ENCODE measurements at places on chromosomes 3 and 15. TPM values are rescaled to one million over a fixed set of nuclear protein-coding genes. Genes with fewer than 3 reads are reported as not detected.

DNA sequence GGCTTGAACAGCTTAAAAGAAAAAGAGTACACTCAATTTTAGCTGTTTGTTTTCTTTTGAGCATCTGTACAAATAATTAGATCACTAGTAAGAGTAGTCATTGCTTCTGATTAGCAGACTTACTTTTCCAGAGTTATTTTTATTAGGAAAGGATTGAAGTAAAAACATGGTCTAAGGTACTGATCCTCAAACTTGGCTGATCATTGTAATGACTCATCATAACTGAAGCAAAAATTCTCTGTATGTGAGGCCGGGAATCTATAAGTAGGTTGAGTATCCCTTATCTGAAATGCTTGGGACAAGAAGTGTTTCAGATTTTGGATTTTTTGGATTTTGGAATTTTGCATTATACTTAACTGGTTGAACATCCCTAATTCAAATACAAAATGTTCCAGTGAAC is 12.4 kb downstream of the NMD3 start:
- H3K4me3 ChIP-seq, result no peak overlapping the region
- no peaks in the 10 kb centered on the region for H3K27me3 ChIP-seq
- H3K36me3 ChIP-seq, result peaks cover 74% of the 10 kb centered on the region

PAQR5 gene
- 0.63 TPM for total RNA-seq

SLC9A9 gene
- total RNA-seq, result 4.9 TPM

- no peak overlapping the region for H3K4me3 ChIP-seq
- DNase-seq, result no peak
- no peaks in the 10 kb centered on the region for H3K27me3 ChIP-seq
- H3K36me3 ChIP-seq, result no peaks in the 10 kb centered on the region
- no peak overlapping the region for H3K27ac ChIP-seq
Measured at GRCh38 chr15:25508369-25509002, 69.7 kb upstream of the UBE3A start.

GRCh38 chr3:120683213-120683612 is 1.2 kb upstream of the HGD start:
- H3K4me3 ChIP-seq, result no peak overlapping the region
- no peaks in the 10 kb centered on the region for H3K27me3 ChIP-seq

DNA sequence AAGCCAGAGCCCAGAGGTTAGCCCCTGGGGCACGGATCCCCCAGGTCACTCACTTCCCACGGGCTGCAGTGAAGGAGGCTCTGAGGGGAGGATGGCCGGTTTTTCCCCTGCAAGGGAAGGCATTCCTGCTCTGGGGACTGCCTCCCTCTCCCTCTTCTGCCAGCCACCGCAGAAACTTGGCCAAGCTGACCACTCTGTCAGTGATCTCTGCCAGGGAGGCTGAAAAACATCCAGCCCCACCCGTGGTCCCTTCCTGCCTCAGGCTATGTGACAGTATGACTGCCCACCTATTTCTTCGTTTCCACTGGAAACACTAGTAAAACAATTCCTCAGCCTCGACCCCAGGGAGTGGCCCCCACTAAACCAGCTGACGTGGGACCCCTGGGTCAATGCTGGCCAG is 14.6 kb upstream of the FANCD2 start:
- DNase-seq, result no peak
- no peaks in the 10 kb centered on the region for H3K36me3 ChIP-seq
- peak overlapping the region; percentile 25 for H3K27ac ChIP-seq
- peaks cover 57% of the 10 kb centered on the region for H3K4me1 ChIP-seq
- H3K4me3 ChIP-seq, result peak overlapping the region; percentile 84

GRCh38 chr3:151867666-151868065 is 5.8 kb upstream of the SUCNR1 start:
- DNase-seq, result no peak
- no peak overlapping the region for H3K4me3 ChIP-seq
- no peaks in the 10 kb centered on the region for H3K27me3 ChIP-seq
- H3K4me1 ChIP-seq, result peaks cover 5% of the 10 kb centered on the region

GRCh38 chr3:110021659-110022058 is 684.3 kb upstream of the DPPA4 start:
- no peak for DNase-seq
- no peaks in the 10 kb centered on the region for H3K4me1 ChIP-seq
- H3K36me3 ChIP-seq, result no peaks in the 10 kb centered on the region
- no peak overlapping the region for H3K4me3 ChIP-seq
- no peak overlapping the region for H3K27ac ChIP-seq
- H3K27me3 ChIP-seq, result no peaks in the 10 kb centered on the region

WDR73 gene
- 14.7 TPM for total RNA-seq

DNA sequence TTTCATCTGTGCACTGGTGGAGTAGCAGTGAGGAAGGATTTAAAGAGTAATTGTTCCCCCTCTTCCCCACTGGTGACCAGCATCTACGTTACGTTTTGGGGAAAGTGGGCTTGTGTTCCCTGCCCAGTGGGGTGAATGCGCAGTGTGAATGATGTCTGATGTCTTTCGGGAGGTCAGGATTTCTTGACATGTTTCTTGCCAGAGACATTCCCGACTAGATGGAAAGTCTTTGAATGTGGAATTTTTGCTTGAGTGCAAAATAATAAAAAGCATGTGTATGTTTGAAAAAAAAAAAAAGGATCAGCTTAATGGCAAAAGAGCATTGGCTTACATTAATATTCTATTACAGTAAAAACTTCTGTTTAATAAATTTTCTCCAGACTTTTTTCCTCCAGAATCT is 632.2 kb downstream of the FOXP1 start:
- no peaks in the 10 kb centered on the region for H3K36me3 ChIP-seq
- H3K4me1 ChIP-seq, result peaks cover 19% of the 10 kb centered on the region
- H3K27ac ChIP-seq, result no peak overlapping the region

DNA sequence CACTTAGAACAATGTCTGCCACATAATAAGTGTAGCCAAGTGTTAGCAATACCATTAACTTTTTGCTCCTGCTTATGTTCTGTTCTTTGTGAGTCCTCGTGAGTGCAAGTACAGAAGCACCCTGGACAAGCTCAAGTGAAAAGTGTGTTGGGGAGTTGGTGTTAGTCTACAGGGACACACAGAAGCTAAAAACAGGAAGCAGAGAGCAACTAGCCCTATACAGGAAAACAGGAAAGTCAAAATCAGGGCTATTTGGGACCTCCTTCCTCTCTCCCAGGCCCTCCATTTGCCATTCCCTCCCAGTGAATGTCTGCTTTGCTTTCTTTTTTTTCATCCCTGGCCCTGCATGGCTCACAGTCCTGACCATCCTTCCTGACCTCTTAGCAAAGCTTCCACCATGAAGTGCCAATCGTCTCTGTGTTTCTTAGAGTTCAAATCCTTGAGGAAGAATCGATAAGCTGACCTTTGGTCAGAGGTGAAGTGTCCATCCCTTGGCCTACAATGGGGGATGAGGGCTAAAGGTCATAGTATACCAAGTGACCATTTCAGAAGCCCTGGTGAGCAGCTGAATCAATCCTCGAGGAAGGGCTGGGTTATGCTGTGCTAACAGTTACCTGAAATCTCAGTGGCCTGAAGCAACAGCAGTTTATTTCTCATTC is 328.2 kb downstream of the SHQ1 start:
- DNase-seq, result no peak
- H3K27me3 ChIP-seq, result no peaks in the 10 kb centered on the region
- no peaks in the 10 kb centered on the region for H3K36me3 ChIP-seq
- H3K4me3 ChIP-seq, result no peak overlapping the region
- no peak overlapping the region for H3K27ac ChIP-seq

- no peak overlapping the region for H3K4me3 ChIP-seq
- no peaks in the 10 kb centered on the region for H3K4me1 ChIP-seq
- no peaks in the 10 kb centered on the region for H3K36me3 ChIP-seq
- no peak for DNase-seq
- H3K27ac ChIP-seq, result no peak overlapping the region
- H3K27me3 ChIP-seq, result no peaks in the 10 kb centered on the region
Measured at GRCh38 chr3:17795711-17796110, 53.3 kb upstream of the TBC1D5 start.

DNA sequence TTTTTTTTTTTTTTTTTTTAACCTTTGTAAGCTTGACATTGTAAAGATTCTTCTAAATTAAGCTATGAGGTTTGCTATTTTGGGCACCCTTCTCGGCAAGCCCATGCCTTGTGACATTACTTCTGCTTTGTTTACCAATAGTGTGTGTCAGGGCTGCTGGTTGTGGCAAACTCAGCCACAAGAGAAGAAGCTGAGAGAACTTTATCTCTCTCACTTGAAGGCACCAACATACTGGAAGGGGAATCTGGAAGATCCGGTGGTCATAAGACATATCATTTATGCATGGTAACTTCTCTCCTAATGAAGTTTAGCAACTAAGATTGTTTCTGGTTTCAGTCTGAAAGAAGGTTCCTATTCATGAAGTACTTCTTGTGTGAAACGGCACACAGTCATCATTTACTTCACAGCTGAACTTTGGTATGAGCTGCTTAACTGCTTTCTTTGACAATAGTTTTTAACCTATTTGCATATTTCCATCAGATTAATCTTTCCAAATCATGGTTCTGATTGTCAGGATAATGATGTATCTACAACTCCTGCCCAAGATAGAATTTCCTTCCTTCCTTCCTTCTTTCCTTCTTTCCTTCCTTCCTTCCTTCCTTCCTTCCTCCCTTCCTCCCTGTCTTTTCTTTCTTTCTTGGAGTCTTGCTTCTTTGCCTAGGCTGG is 189.3 kb downstream of the NFKBIZ start:
- no peaks in the 10 kb centered on the region for H3K4me1 ChIP-seq
- no peaks in the 10 kb centered on the region for H3K36me3 ChIP-seq
- H3K4me3 ChIP-seq, result no peak overlapping the region

DNA sequence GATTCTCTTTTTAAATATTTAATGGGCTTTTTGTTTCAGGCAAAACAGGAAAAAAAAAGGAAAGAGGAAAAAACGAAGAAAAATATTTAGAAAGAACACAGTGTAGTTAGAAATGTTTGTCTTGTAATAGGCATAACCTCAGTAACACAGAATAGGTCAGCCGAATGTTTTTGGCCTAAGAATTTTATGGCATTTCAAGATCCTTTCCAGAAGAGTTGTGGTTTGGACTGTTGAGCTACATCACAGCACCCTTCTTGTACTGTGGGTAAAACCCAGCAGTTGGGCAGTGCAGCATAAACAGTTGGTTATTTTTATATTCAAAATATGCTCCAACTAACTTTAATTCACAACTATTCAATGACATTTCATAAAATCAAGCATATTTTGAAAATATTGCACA is 474.4 kb upstream of the AGTR1 start:
- no peak overlapping the region for H3K4me3 ChIP-seq
- no peak overlapping the region for H3K27ac ChIP-seq
- no peaks in the 10 kb centered on the region for H3K27me3 ChIP-seq
- no peak for DNase-seq

DNA sequence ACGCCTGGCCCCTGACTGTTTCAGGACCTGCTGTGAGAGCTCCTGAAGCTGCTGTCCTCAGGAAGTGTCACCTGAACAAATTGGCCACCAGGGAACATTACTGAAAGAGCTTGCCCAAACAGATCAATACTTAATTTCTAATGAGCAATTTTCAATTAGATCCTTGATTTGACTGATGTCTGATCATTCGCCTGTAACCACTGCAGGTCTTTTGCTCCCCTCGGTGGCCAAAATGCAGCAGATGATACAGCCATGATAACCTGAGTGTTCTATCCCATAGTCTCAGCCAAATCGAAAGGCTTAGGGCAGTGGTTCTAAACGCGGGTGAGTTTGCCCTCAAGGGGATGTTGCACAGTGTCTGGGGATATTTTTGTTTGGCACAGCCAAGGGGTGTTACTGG is 57.6 kb upstream of the MEX3B start:
- H3K4me3 ChIP-seq, result no peak overlapping the region
- no peaks in the 10 kb centered on the region for H3K36me3 ChIP-seq
- no peak for DNase-seq

CSTA gene
- total RNA-seq, result 0.74 TPM

DNA sequence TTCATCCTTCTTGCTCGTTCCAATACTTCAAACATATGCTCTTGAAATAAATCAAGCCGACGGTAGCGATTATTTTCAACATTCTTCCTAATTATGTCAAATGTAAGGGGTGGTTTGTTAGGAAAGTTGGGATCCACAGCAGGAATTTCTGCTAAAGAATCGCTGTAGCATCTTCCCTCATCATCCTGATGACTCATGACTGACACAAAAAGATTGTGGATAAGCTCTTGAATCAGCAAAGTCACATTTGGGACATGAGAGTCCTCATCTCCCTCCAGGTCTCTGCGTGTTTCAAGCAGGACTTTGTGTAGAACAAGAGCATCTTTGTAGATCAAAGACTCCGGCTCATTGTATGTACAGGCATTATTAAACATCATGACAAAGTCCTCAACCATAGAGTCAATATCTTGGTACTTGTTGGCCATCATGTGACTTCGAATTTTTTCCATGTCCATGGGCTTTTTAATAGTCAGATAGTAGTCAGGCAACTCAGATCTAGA is 73.0 kb downstream of the UQCC5 start:
- no peak for DNase-seq
- peaks cover 34% of the 10 kb centered on the region for H3K4me1 ChIP-seq
- no peak overlapping the region for H3K27ac ChIP-seq
- H3K36me3 ChIP-seq, result peaks cover 75% of the 10 kb centered on the region

RHOV gene
- total RNA-seq, result not detected

DNA sequence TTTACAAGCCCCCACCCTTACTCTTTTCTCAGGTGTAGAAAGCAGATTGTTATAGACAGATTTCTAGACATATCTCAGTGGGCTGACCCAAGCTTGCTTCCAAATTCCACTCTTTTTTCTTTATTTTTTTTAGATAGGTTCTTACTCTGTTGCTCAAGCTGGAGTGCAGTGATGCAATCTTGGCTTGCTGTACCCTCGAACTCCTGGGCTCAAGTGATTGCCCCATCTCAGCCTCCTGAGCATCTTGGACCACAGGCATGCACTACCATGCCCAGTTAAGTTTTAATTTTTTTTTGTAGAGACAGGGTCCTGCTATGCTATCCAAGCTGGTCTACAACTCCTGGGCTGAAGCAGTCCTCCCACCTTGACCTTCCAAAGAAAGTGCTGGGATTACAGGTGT is 53.5 kb upstream of the ADAMTS9 start:
- no peaks in the 10 kb centered on the region for H3K27me3 ChIP-seq
- no peak overlapping the region for H3K4me3 ChIP-seq
- H3K4me1 ChIP-seq, result peaks cover 4% of the 10 kb centered on the region
- no peaks in the 10 kb centered on the region for H3K36me3 ChIP-seq
- no peak for DNase-seq

EDEM1 gene
- 7.9 TPM for total RNA-seq

DNA sequence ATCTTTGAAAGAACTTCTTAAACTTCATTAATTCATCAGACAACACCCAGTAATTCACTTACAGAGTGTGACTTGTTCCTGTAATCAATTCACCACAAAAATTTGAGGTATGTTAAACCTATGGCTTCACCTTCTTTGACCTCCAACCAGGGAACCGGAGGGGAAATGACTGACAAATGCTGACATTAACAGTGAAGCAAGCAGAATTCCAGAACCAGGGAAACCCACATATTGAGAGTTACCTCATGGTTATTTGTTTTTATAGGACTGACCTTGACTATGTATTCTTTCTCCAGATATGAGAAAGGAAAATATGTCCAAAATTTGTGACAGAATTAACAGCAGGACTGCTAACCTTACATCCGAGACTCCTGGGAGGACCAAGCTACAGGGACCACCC is 2.7 kb downstream of the P3H2 start:
- peaks cover 38% of the 10 kb centered on the region for H3K27me3 ChIP-seq
- no peak overlapping the region for H3K4me3 ChIP-seq
- DNase-seq, result no peak
- no peaks in the 10 kb centered on the region for H3K36me3 ChIP-seq
- peaks cover 21% of the 10 kb centered on the region for H3K4me1 ChIP-seq
- H3K27ac ChIP-seq, result no peak overlapping the region

GRCh38 chr3:128321418-128321817 is 145.3 kb downstream of the DNAJB8 start:
- peaks cover 9% of the 10 kb centered on the region for H3K4me1 ChIP-seq
- peaks cover 8% of the 10 kb centered on the region for H3K36me3 ChIP-seq
- no peak for DNase-seq
- H3K27ac ChIP-seq, result no peak overlapping the region
- H3K4me3 ChIP-seq, result no peak overlapping the region
- H3K27me3 ChIP-seq, result no peaks in the 10 kb centered on the region

TGM5 gene
- total RNA-seq, result not detected

HTR3E gene
- total RNA-seq, result not detected
